ENCODE measurements at places on chromosomes 6 and 20.

DNA sequence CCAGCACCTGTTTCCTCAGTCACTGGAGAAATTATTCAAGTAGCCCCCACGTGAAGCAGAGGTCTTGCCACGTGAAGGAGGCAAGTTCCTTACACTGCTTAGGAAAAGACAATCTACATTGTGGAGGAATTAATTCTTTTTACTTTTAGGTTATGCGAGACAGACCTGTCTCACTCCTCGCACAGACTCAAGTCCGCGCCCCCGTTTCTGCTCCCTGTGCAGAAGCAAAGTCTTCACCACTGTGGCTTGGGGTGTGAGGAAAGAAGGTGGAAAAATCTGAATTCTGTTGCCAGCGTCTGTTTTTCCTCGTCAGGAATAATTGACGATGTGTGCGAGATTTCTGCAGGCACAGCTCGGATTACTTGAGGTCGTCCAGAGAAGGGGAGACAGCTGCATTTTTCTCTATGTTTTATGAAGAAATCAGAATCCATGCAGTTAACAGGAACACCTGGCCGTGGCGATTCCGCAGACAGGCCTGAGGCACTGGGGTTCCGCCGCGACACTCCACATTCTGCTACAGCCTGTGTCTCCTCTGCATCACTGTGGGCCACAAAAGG is 185.1 kb downstream of the SMOC2 start:
- DNase-seq = no peak

DNA sequence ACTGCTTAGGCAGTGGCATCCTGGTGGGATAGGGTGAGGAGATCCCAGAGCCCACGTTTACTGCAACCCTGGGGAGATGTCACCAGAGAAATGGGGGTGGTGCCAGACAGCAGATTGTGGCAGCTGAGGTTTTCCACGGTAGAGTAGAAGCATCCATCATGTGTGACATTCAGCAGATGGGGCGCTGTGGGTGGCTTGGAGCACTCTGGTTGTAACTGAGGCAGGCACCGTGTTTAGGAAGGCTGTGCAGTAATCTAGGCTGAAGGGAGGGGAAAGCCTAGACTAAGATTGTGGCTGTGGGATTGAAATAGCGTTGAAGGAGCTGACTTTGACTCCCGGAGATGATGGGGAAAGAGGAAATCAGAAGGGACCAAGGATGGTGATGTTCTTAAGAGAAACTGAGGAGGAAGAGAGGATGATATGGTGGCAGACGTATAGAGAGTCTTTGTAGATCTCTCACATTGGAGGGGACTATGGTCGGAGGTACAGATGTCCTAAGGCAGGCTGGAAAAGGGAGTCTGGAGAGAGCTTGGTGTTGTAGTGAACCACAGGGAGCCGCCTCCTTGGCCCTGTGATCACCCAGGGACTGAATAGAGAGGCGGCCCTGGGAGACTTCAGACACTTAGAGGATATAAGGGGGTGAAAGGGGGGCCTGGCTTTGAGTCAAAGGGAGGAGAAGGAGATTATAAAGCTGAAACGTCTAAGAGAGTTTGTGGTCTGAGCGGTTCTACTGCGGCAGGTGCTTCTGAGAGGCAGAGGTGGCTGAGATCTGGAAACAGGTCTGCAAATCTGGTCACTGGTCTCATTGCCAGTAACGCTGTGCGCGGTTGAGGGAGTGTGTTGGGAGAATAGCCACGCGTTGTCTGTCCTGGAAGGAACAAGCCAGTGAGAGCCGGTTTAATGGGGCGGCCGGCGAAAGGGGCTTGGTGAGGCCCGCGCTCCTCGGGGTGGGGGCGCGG is 792 bp upstream of the MICA start:
- no peak for DNase-seq

DNA sequence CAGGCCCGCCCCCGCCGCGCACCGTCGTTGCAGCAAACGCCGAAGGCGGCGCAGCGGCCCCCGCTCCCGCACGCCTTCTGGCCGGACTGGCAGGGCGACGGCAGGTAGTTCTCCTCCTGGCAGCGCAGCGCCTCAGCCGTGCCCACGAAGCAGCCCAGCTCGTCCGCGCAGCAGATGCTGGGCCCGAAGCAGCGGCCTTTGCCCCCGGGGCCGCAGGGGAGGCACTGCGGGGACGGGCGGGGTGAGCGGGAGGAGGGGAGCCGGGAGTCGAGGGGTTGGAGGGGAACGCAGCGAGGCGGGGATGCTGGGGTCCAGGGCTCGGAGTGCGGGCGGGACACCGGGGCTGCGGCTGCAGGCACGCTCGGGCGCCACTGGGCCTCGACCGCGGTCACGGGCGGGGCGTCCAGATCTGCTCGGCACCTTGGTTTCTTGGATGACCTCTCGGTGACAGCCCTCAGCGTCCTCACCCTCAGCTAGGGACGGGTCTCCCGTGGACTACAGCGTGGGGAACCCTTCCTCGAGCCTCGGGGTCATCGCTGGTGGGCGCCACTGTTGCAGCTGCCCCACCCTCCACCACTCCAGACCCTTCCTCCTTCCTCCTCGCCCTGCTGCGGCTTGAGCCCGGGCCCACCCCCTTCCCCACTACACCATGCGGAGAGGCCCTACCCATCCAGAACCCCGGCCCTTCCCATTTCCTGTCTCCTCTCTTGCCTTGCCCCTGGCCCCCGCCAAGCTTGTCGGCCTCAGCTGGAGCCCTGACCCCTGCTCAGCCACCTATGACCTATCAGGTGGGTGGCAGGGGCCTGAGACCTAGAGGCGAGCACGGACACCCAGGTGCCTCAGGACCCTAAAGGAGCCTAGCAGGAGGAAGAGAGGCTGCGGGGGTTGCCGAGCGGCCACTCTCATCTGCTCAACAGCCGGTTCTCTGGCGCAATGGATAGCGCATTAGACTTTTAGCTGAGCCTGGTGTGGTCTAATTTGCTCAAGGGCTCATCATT is 1.3 kb downstream of the AVP start:
- DNase-seq = no peak

DNA sequence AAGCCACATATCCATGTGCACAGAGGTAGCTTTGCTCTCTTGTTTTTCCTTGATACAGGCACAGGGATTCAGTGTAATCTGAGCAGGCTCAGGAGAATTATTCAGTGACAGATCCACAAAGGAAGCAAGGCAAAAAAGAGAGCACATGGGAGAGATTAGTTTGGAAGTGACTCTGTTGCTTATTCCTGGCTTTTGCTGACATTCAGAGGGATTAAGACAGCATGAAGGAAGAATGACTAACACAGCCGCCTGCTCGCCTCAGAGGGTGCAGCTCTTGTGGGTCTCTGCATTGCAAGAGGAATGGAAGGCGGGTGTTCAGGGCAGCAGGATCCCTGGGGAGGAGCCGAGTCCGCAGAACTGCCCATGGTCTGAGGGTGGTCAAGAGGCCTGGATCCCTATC is 203.4 kb upstream of the KCNQ5 start:
- DNase-seq = no peak

- DNase-seq = no peak
These were observed 211.3 kb downstream of the ARID1B start for GRCh38 chr6:156988276-156989158.

DNA sequence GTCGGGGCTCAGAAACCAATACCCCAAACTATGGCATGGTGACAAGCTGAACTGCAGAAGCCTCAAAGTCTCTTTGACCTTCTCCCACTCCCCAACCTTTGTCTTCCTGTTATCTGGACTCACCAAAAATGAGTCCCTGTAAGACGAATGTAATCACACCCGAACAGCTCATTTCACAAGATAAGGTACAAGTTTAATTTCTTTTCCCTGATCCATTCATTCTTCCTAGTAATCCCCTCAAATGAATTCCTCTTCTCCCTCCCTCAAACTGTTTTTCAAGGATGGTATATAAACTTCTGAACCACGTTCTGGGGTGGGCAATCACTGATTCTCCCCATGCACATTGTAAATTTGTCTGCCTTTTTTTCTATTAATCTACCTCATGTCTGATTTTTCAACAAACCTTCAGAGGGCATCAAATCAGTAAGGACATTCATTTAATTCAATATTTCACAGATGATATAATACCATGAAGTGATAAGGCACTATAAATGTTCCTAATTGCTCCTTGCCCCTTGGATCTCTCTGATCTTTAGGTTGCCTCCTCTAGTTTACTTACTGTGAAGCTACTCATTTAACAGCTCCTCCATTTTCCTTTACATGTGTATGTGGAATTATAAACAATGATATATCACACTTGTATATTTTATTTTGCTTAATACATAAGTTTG is 77.2 kb downstream of the OR2B2 start:
- DNase-seq = no peak

Data from SK-MEL-5 (cell line).